Midbrain (tissue), 1 donor: ENCODE measurements at places on chromosomes 3 and 15.

DNA sequence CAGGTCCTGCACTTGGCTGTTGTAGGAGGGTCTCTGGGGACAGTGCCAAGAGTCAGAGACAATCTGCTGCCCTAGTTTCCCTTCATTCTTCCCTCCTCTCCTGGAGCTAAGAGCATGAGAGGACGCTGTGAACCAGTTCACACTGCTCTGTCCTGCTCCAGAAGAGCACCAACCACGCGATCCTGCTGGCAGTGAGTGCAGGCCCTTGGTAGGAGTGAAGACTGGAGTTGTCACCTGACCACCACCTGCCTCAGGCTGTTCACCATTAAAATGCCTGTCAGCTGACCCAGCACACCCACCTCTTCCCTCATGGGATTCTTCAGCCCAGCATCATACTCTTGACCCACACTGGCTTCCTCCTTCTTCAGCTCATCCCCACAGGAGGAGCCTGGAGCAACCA lies 2.9 kb downstream of the TM6SF1 start:
- DNase-seq: no peak

GRCh38 chr15:52180196-52180835 lies 10.9 kb downstream of the GNB5 start:
- no peak for DNase-seq

- no peak for DNase-seq
Observed at GRCh38 chr3:16113704-16114103, 60.8 kb upstream of the GALNT15 start.

- DNase-seq: peak; percentile 12
Observed at GRCh38 chr3:64684715-64685261, 3.0 kb downstream of the ADAMTS9 start.

GRCh38 chr3:12527757-12528143 lies 17.5 kb downstream of the MKRN2OS start:
- DNase-seq: no peak

DNA sequence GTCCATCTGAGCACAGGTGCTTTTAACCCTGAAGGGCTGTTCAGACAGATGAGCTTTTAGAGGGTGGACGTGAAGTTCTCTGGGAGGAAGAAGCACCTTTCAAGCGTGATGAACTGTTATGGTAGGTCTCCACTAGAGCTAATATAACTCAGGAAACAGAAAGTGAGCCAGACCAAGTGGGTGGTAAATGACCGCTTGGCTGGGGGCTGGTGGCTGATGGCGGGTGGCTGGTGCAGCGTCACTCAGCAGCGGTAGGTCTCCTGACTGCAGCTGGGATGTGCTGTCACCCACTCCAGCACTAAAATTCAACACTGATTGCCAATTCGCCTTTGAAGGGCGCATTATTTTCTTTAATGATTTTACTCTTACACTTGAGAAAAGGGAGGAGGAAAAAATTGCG lies 31.2 kb upstream of the LACTB start:
- DNase-seq: no peak

DNA sequence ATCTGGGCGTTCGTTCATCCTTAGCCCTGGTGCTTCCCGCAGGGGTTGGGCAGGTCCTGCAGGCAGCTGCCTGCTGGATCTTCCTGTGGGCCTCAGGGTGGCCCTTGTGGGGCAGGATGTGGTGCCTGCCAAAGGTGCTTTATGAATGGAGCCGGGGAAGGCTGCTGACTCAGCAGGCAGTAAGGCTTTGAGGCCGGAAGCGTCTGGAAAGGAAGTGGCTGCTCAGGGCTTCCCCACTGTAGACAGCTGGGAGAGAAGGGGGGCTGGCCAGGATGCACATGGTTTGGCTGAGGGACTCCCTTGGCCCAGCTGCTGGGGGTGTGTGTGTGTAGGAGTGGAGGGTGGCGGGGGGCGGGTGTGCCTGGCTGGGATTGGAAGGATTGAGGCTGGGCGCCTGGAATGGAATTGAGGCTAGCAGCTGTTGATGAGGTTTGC lies 12.9 kb downstream of the CD276 start:
- peak; percentile 68 for DNase-seq

- no peak for DNase-seq
Observed at GRCh38 chr3:69182588-69183316, 60.4 kb upstream of the LMOD3 start.

- no peak for DNase-seq
Observed at GRCh38 chr3:32412887-32413286, 21.2 kb downstream of the CMTM7 start.

GRCh38 chr3:134481166-134481565 lies 4.6 kb downstream of the ANAPC13 start:
- DNase-seq: no peak

DNA sequence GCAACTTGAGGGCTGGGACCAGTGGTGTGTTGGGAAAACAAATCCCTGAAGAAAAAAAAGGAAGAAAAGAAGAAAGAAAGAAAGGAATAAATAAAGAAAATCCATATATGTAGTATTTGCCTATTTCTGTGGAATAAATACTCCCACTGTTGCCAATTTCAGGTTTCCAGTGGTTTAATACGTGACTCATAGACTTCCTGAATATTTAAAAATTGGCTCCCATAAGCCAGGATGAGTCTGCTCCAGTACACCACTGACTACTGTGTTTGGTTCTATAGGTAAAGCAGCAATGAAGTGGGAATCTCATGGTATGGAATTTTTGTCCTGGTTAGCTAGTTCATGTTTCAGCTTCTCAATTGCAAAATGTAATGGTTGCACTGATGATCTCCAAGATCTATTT lies 31.6 kb downstream of the PYDC2 start:
- no peak for DNase-seq

DNA sequence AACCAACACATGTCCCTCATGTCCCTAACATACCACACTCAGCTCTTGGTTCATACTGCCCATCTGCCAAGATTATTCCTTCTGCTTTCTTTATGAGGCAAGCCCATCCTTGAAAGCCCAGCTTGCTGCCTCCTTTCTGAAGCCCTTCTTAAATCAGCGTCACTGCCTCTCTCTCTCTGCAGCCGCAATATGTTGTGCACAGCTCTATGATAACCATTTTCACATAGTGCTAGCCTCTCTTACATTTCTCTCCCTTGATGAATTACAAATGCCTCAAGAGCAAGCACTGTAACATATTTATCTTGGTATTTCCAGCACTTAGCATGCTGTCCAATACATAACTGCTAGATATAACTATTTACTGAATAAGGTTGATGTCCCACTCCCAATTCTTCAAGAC lies 86.5 kb downstream of the TNIK start:
- no peak for DNase-seq

DNA sequence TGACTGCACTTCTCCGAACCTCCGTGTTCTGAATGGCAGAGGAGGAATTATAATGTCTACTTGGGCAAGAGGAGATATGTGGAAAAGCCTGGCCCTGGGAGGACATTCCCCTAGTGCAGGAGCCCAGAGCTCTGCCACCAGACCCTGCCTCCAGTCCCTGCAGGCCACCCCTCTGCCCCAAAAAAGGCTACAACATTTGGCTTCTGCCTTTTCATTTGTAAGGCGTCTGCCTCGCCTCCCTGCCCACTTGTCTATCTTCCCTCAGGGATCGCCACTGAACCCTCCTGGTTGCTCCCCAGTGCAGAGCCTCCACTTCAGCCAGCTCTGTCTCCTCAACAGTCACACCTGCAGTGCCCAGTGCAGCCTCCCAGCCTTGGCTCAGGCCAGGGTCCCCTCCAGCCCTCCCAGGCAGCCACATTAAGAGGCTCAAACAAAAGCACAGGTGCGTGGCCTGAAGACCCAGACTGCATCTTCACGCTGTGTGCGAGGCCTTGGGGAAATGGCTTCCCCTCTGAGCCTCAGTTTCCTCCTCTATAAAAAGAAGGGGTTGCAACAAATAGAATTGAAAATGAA lies 125.9 kb upstream of the SMAD3 start:
- DNase-seq: no peak

DNA sequence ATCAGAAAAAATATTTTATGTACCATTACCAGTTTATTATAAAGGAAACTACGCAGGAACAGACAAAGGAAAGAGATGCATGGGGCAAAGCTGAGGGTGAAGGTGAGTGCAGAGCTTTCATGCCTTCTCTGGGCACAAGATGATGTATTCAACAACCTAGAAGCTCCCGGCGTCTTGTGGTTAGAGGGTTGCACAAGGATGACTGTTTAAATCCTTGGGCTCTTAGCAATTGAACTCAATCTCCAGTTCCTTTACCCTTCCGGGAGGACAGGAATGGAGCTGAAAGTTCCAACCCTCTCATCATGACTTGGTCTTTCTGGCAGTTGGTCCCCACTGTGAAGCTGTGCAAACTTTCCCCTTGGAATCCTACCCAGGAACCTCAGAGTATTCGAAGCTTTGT lies 542.0 kb downstream of the EPHA3 start:
- no peak for DNase-seq

DNA sequence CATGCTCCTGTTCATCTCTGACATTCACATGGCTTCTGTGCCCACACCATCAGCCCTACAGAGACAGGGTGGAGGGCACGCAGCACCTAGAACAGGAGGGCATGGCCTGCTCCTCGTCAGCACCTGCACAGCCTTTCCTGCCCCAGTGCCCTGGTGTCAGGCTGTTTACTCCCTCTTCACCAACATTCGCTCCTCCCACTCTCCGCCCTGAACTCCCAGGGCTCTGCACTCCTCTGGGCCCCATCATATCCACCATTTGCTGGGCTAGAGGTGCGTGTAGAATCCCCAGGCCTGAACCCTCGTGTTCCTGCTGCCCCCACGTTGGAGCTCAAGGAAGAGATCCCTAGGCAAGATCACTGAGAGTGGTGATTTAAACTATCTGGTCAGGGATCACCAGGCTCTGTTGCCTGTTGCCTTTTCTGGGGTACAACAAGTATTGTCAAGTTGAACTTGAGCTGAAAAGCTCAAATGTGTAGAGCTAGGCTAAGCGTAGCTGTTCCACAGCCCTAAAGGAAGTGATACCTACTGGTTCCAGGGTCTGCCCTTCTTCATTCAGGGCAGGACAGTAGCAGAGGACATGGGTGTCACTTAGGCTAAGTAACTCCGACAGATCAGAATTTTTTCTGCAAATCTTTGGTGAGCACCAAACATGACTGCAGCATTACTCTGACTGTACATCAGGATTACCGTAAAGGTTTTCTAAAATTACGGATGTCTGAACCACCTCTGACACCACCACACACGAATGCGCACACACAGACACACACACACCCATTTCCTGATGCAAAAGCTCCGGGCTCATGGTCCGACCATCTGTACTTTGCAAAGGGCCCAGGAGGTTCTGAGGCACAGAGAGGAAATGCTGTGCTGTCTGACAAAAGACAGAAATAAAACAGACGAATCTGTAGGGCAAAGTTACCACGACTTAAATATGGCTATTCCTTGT lies 43.7 kb upstream of the GNB5 start:
- no peak for DNase-seq

- no peak for DNase-seq
Observed at GRCh38 chr3:12532182-12532581, 13.1 kb downstream of the MKRN2OS start.

DNA sequence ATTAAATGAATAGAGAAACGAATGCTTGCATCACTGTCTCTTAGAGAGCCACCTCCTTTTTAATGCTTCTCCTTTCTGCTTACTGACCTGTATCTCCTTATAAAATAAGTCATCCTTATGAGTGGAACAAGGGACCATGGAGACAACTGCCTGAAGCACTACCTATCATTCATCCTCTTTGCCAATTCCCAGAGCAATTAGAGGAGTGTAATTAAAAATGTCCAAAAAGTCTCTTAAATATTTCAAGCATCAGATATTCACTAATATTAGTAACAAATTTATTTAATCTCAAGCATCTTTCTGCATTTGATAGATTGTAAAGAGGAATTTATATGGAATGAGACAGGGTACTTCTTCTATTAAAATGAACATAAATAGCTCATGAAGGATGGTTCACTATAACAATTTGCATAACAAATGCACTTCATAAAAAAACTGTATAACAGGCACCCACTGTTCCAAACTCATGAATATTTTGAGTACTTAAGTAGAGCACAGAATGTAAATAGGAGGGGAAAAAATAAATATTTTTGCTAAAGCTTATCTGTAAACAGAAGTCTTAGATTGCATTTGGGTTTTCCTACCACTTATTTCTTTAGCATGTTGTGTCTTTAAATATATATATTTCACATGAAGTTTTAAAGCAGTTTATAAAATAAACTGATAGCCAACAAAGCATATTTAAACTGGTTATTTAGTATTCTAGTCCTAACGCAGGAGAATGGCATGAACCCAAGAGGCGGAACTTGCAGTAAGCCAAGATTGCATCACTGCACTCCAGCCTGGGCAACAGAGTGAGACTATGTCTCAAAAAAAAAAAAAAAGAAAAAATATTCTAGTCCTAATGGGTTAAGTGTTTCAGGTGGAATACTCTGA lies 269.3 kb downstream of the TBL1XR1 start:
- no peak for DNase-seq

DNA sequence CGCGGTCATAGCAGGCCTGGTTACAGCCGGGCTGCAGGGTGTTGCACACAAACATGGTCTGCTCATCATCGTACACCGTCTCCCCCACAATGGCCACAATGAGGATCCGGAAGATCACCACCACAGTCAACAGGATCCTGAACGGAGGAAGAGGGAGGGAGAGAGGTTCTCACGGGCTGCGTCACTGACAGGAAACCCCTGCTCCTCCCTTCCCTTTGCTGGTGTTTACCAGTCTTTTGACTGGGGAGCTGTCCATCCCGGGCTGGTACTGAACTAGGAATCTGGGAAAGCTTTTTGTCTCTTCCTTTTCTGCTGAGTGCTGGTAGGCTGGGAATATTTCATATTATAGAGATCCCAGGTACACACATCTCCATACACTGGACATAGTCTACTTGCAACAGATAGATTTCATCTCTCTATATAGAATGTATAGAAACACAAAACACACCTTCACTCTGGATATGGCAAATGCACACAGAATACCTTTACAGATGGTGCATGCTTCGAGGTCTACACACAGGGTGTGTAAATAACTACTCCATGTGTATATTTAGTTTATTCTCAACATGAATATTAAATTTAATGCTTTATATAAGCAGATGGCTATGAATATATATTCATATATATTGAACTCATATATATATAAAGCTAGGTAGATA lies 1.4 kb downstream of the GJD2 start:
- peak; percentile 6 for DNase-seq

GRCh38 chr3:39302178-39302577 lies 22.3 kb upstream of the CX3CR1 start:
- DNase-seq: no peak
